ENCODE measurements at places on chromosomes 1 and 21.

DNA sequence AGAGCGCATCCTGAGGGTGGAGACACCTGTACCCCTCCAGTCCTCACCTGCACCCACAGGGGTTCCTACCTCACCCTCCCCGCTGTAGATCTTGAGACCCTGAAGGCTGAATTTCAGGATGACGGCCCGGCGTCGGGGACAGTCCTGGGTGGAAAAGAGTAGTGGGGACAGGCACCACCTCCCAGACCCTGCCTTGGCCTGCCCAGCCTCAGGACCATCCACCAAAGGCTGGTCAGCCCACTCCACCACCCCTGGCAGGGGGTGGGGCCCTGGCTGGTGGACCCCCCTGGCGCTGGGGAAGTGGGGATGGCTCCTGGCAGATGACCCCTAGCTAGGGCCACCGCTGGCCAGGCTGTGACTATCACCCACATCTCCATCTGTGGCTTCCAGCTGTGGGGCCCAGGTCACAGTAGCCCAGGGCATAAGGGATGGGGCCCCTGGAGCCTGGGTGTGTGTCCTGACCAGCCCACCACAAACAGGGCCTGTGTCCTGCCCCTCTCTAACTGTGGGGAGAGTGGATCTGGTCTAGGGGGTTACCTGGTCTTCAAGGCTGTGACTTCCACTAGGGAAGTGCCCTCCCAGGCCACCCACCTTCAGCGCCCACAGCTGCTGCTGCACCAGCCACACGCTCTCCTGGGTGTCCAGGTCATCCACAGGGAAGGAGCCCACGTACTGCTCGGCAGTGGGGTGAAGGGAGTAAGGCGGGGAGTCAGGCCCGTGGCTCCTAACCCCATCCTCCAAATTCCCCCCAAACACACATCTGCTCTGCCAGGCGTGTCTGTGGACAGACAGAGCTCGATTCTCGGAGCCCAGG, 5.4 kb downstream of the SH2D5 start:
- no peak for DNase-seq

- no peak for DNase-seq
These were observed 135.8 kb downstream of the VAV3 start for GRCh38 chr1:107829036-107829770.

GRCh38 chr1:240909701-240910457, 297.9 kb upstream of the GREM2 start:
- DNase-seq = no peak

DNA sequence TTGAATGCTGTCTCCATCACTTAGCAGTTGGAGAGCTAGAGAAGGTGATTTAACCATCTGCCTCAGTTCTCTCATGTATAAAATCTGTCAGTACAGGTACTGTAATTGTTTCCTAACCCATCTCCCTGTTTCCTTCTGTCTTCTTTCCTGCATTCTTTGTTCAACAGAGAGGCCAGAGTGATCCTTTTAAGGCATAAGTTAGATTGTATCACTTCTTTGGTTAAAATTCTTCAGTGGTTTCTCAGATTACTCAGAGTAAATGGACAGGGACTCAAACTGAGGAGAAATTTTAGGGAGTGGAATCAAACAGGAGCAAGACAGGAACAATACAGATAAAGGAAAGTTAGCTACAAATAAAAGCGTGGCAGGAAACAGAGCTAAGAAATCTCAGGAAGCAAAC, 45.2 kb upstream of the SSX2IP start:
- DNase-seq = no peak

DNA sequence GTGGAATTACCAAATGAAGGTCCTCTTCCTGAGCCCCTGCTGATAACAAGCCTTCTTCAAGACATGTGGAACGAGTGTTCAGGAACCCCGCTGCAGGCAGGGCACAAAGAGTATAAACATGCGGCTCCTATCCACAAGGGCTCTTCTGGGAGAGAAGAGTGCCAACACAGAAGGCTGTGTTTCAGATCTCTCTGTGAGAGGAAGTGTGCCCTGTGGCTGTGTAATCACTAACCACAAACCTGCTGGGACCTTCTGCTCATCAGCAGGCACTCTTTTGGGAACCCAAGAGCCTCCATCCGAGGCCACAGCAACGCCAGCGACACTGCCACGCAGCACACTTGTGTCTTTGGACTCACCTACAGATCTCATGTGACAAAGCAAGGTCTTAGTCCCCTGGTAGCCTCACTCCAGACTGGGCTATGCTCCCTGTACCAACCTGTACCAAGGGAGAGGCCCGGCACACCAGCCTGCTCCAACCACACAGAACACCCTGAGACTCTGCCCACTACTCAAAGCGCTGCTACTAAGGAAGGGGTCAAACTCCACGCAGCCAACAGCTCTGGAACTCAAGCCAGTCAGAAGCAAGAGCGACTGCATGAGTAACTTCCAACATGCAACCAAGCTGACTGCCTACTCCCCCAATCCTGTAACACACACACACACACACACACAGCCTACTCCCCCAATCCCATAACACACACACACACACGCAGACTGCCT, 7.8 kb downstream of the PTTG1IP start:
- no peak for DNase-seq

GRCh38 chr1:203421246-203421645, 54.4 kb upstream of the PRELP start:
- no peak for DNase-seq

DNA sequence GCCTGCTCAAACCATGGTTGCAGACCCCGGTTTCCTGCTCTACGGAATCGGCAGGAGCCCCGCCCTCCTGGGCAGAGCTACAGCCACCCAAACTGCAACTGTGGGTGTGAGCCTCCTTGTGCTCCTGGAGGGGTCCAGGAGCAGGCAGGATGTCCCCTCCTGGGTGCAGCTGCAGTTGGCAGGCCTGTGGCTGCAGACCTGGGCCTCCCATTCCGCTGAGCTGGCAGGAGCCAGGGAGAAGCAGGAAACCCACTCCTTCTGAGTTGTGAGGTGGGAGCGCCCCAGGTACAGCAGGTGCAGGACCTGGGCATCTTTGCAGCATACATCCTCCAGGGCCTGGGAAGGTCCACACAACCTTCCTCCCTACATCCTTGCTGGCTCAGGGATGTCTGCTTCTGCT, 578.7 kb upstream of the USP24 start:
- DNase-seq = no peak

GRCh38 chr21:16840538-16840937, 672.3 kb upstream of the CXADR start:
- DNase-seq = no peak

GRCh38 chr1:25748531-25749205, 51.3 kb upstream of the SELENON start:
- DNase-seq = no peak

DNA sequence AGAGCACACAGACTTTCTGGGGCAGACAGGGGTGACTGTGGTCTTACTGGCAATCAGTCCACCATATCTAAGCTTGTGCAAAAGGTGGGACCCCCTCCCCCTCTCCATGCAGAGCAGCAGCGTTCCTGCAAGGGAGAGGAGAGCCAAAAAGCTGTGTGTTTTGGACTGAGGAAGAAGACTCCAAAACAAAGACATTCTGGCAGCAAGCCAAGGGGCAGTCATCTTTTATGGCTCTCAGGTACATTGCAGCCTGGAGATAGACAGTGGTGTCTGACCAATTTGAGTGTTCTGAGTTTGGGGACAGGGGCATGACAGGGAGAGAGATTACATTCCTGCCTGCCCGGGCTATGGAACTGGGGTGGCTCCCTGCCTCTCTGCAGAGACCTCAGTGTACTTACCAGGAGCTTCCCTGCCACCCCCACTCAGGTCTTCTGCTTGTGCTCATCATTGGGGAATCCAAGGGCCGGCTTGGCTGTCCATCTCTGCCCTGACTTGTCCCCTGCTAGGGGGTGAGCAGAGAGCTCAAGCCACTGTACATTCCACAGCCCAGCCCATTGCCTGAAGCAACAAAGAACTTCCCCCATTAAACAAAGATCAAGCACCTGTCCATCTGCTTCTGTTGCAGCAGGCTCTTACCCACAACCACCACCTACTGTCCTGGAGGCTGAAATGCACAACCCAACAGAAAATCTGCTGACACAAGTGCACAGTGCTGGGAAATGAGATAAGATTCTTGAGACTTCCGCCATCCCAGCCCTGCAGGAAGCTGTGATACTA, 131.1 kb downstream of the EVI5 start:
- DNase-seq = no peak

DNA sequence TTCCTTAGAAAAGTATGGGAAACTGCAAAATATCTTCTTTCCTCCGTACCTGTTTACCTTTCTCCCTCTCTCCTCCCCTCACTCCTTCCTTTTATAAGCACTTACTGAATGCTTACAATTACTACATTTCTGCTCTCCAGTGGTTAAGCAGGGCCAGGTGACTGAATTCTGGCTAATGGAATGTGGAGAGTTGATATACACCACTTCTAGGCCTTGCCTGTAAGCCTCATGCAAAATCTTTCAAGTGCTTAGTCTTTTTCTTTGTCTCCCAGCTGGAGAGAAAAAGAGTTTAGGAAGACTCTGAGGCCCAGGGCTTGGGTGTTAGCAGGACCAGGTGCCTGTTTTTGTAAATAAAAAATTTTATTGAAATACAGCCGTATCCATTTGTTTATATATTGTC, 77.7 kb upstream of the CACNA1E start:
- DNase-seq = no peak

DNA sequence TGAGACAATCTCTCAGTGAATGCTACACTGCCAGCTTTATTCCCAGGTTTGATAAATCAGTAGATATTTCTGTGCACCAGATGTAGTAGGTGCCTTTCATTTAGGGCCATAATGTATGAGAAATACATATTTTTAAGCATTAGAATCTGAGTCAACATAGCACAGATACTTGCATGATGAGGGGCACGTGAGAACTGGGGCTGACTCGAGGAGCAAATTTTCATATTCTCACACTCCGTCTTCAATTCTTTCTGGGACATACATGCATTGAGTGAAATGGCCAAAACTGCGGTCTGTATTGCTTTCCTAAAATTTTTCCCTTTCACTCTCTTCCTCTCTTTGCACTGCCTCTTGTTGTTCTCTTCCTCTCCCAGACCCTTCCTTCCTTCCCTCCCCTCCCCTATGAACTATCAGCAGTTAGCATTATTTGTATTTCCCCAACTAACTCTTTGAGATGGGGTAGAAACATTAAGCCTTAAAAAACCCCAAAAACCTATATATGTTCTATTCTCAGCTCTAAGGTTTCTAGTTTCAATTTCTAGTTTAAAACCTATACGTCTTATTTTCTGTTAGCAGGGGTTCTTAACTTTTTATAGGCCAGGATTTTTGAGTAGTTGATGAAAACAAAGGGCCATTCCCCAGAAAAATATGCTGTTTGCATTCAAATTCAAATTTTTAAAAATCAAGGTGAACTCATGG, 289.1 kb downstream of the PTBP2 start:
- DNase-seq = no peak

DNA sequence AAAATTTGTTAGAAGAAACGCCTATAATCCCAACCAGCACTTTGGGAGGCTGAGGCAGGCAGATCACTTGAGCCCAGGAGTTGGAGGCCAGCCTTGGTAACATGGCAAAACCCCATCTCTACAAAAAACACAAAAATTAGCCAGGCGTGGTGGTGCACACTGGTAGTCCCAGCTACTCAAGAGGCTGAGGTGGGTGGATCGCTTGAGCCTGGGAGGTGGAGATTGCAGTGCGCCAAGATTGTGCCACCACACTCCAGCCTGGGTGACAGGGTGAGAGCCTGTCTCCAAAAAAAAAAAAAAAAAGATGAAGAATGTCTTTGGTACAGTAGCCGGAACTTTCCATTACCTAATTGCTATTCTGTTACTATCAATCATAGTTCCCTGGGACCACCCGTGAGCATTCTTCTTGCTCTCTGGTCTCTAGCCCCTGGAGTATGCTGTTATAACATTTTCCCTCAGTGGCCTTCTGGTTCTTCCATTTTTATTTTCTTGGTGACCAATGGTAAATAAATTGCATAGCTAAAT, 43.4 kb downstream of the WASF2 start:
- DNase-seq = no peak

DNA sequence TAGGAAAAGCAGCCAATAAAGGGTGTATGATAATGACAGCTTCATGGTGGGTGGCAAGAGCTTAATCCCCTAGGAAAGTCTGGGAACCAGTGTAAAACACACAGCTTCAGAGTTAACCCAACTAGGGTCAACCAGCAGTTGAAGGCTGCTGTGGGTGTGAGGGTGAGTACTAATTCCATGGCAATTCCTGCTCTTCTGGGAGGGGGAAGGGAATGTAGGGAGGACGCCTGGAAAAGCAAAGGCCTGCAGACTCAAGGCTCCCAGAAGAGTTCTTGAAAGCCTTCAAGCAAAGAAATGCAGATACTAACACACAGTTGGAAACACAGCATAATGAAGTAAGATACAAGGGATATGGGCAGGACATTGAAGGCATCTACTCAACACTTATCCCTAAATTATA, 28.1 kb downstream of the TTLL7 start:
- no peak for DNase-seq

GRCh38 chr1:11273595-11274234, 717 bp downstream of the UBIAD1 start:
- DNase-seq = no peak

- no peak for DNase-seq
These were observed 14.2 kb upstream of the HSD3B1 start for GRCh38 chr1:119492763-119493162.

GRCh38 chr1:245054507-245055270, 100.1 kb upstream of the KIF26B start:
- DNase-seq = no peak

DNA sequence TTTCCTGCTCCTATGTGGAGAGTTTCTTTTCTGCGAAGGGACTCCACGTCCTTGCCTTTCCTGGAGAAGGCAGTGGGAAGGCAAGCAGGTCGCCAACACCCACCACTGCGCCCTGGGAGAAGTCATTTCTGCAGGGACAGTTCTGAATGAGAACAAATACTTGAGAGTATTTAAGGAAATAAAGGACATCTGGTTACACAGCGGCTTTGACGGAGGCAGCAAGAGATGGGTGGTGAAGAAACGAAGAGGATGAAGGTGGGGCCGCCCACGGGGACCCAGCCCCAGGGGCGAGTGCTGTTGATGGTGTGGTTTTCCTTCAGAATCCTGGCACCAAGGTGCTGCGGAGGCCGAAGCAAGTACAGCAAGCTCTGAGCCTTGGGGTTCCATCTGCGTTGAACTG, 75.5 kb downstream of the PSMG1 start:
- DNase-seq = no peak

- DNase-seq = no peak
These were observed 110.7 kb upstream of the TMEM51 start for GRCh38 chr1:15042866-15043265.

DNA sequence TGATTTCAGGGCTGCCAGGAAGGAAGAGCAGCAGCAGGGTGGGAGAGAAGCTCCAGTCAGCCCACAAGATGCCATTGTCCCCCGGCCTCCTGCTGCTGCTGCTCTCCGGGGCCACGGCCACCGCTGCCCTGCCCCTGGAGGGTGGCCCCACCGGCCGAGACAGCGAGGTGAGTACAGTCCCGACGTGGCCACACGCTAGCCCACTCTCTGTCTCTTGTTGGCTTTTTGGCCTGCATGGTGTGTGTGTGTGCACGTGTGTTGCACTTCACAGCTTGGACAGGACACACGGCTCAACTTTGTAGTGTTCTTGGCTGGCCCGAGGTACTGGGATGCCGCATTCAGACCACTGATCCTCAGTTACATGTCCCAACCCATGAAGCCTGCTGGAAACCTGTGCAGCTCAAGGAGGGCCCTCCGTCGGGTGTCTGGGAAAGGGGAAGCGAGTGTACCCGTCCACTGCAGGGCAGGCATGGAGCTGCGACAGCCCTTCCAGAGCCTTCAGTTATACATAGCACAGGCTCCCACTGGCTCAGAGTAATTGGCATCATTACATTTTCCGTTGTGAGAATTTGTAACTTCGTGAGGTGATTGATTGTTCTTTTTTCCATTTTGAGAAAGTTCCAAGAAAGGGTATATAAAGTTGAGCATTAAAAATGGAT, 454 bp downstream of the CORT start:
- DNase-seq = no peak

GRCh38 chr1:114315631-114316030, 162.0 kb upstream of the SYT6 start:
- no peak for DNase-seq

Measured in Right ventricle myocardium inferior (tissue), 1 donor.